ENCODE measurements at places on chromosomes 6 and 20. TPM values are rescaled to one million over a fixed set of nuclear protein-coding genes. Genes with fewer than 3 reads are reported as not detected.

GRCh38 chr6:108566406-108566805 is 5.7 kb downstream of the FOXO3 start:
- no peak for DNase-seq

- no peak for DNase-seq
These were observed 19.9 kb downstream of the TGM2 start for GRCh38 chr20:38144974-38145728.

MYLK2 gene
- total RNA-seq, result not detected

- no peak for DNase-seq
These were observed 28.0 kb downstream of the FRMD1 start for GRCh38 chr6:168050881-168051586.

- no peak for DNase-seq
These were observed 49.1 kb downstream of the MAP3K7 start for GRCh38 chr6:90537723-90538258.

- DNase-seq, result no peak
These were observed 80.6 kb downstream of the FNDC1 start for GRCh38 chr6:159249752-159250151.

- DNase-seq, result no peak
These were observed 73.3 kb downstream of the SLC22A23 start for GRCh38 chr6:3383525-3383924.

DAAM2 gene
- total RNA-seq, result not detected

DNA sequence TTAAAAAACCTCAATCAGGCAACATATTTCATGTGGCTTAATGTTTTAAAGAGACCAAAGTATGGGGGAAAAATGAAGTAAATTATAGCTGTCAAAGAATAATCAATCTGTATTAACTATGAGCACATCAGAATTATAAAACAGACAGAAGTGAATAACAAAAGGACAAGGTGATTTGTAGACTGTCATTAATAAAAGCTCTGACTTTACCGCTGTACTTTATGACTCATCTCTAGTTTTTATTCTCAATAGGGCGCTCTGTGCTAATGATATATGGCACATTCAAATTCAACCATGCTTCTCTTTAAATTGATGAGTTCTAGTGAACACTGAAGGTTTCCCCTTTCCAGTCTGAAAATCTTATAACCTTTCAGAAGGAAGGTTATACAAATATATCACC is 72.0 kb downstream of the PREP start:
- no peak for DNase-seq

DNA sequence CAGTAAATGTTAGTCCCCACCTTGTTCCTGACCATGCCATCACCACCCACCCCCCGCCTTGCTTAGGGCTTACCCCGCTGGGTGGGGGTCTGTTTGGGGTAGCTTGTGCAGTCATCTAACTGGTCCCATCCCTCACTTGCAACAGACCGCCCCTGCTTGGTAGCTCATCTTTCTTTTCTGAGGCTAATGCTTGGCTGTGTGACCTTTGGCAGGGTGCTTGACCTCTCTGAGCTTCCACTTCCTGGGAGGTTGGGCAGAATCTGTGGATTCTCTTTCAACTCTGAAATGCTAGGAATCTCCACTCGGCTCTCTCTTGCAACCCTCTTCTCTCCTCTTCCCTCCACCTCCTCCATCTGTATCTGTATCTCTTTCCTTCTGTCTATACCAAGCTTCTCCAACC is 70.4 kb downstream of the SLC2A10 start:
- no peak for DNase-seq

VGLL2 gene
- not detected for total RNA-seq

- DNase-seq, result no peak
These were observed 25.0 kb downstream of the PTPN1 start for GRCh38 chr20:50535162-50535561.

DNA sequence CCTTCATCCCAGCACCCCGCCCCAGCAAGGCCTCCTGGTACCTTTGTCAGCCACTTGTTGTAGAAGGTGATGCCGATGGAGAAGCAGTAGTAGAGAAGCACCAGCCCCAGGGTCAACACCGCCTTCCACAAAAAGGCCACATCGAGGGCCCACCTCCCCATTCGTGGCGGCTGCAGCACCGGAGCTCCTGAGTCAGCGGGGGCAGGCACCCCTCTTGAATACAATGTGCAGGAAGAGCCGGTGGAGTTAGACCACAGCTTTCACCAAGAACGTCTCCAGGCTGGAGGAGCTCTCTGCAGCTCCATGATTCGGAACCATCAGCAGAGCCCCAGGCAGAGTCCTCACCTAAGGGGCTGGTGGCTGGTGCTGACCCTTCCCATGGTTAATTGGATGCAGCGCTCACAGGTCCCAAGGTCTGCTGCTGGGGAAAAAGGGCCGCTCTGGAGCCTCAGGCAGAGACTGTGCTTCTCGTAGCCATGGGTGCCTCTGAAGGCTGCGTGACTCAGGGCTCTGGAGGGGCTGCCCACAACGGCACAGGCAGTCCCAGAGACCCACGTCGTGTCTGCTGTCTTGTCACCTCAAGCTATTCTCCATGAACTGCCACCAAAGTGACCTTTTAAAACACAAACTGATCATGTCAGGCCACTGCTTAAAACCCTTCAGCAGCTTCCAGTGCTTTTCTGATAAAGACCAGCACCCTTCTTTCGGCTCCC is 47.9 kb downstream of the ELMO2 start:
- DNase-seq, result no peak

DNA sequence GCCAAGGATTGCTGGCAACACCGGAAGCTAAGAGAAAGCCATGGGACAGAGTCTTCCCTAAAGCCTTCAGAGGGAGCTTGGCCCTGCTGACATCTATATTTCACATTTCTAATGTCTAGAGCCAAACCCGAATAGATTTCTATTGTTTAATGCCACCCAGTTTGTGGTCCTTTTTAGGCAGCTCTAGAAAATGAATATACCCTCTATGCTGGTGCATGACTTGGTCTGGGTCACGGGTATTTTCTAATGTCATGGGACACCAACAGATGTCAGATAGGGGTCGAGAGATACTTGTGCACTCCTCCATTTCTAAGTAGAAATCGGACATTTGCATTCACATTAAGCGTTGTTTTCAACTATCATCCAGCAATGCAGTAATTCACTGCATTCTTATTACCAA is 37.0 kb upstream of the SOX4 start:
- no peak for DNase-seq

PTCRA gene
- total RNA-seq, result 0.53 TPM

ENPP5 gene
- 0.95 TPM for total RNA-seq

DNA sequence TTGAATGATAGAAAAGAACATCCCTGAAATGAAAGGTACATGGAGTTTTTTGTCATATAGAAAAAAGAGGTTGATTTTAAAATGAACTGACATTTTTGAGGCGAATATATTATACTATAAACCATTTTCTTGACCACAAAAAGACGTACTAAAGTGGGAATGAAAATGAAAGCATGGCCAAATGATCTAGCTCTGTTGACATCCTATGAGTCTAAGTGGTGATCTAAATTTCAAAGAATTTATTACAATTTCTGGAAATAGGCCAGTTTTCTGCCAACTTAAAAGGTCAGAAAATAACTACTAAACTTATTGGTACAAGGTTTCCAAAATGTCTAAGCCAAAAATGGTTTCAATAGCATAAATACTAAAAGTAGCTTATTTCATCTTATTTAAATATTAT is 536.8 kb downstream of the EYS start:
- no peak for DNase-seq

TSBP1 gene
- not detected for total RNA-seq

CYB5R4 gene
- 18.6 TPM for total RNA-seq

GRCh38 chr6:24662236-24662635 is 4.5 kb downstream of the TDP2 start:
- DNase-seq, result no peak

GRCh38 chr6:150981095-150981494 is 115.6 kb downstream of the MTHFD1L start:
- no peak for DNase-seq

GRCh38 chr20:39057911-39058310 is 95.8 kb downstream of the DHX35 start:
- DNase-seq, result no peak

GRCh38 chr20:48787861-48788375 is 39.9 kb downstream of the PREX1 start:
- DNase-seq, result no peak

All from T-cell (primary cell).